ENCODE measurements at places on chromosomes 11 and 22.

DNA sequence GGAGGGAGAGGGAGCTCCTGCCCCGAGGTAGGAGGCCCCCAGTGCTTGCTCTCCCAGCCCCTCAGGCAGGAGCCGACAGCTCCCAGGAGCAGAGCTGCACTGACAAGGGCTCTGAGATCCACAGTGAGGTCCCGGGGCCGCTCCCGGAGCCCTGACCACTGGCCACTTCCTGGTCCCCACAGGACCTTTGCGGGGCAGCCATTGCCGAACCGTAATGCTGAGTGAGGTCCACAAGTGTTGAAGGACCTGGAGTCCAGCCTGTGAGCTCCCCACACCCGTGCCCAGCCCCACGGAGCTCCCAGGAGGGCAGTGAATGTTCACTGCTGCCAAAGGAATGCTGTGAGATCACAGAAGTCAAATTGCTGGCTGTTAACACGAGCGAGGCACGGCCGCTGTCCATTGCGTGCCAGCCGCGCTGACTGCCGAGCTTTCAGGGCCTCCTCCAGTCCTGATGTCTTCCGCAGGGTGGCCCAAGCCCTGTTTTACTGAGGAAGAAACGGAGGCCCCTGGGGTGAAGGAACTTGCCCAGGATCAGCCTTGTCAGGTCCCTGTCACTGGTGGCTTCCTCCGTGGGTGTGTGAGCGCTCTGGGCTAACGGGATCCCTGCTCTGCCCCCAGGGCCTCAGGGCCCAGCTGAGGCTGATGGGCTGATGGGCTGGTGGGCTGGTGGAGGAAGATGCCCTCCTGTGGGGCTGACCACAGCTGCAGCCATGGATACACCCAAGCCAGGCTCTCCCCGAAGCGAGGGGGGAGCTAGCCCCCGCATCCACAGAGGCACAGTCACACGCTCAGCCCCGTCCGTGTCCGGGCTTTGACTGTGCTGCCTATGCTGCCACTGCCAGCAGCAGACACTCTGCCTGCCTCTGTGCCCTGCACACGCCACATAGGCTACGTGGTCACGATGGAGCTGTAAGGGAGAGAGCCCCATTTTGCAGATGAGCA, 70.8 kb downstream of the WNT7B start:
- no peak for DNase-seq

- DNase-seq, result peak; percentile 68
Observed at GRCh38 chr22:38412435-38413084, 42.4 kb downstream of the KCNJ4 start.

DNA sequence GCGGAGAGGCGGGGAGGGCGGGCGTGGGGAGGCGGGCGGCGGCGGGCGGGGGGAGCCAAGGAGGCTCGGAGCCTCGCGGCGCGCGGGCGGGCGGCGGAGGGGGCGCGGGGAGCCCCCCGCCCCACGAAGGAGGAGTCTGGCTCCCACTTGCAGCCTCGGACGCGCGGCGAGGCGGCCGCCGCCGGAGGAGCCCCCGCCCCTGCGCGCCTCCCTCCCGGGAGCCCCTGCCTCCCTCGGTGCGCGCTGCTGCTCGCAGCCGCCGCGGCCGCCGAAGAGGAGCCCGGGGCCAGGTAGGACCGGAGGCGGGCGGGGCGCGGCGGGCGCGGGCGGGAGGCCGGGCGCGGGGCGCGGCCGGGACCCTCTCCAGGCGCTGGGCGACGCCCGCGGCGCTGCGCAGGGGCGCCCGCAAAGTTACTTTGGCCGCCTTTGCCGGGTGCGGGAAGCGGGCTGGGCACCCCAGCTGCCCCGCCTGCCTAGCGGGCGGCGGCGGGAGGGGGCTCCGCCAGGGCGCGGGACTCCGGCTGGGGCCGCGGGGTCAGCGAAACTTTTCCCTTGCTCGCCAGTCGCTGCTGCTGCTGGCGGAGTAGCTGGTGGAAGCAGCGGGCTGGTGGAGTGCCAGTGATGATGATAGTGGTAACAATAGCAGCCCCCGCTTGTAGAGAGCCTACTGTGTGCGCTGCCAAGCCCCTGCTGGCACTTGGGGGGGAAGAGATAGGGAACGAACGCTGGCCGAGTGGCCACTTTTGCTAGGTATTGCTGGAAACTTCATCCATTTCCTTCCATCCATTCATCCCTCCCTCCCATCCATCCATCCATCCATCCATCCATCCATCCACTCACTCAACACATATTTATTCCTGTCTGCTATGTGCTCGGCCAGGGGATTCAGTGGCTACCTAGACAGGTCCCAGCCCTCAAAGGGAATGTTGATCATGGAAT, at the start of gene MPPED1:
TSS of gene MPPED1 (plus strand) at position 146 of the 939 bp plus-strand sequence. CDS start 12,972 bp downstream, outside the sequence.
- no peak for DNase-seq

DNA sequence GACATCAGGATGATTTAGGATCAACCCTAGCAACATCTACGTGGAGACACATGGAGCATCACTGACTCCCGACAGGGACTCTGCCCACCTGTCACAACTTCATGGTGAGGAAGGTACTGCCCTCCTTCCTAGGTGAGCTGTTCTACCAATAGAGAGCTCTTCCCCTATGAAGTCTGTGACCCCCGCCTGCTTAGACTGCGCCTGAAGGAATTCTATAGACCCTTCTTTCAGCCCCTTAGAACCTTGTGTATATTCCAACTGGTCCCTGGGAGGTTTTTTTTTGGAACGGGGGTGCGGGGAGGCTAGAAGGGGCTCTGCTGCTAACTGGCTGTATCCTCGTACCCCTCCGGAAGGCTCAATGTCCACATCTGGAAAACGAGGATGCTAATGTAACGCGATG, 566 bp downstream of the INTS4 start:
- DNase-seq, result no peak

DNA sequence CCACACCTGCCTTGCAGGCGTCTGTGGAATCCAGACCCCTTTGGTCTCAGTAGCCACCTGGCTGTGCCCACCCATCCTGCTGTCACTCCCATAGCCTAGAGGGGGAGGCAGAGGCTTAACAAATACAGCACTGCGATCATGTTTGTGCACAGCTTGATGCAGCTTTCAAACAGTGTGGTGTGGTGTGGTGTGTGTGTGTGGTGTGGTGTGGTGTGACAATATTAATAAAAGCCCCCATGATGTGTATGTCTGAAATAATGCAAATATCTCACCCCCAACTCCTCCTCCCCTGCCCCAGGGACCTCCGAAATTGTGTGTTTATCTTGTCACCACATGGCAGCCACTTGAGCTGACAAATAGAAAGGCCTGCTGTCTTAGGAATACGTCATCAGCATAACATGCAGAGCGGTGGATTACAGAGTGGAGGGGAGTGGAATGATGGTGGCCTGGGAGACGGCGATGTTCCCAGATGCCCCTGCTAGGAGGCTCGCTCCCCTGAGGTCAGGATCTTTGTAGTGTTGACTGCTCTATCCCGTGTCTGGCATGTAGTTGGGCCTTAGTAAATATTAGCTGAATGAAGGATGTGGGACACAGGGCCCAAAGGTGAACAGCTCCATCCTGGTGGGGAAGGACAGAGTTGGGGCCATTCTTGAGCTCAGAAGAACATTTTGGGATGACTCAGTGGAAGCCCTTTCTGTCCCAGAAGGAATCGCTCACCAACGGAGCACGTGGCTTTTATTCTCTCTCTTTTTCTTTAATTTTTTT, 2.8 kb downstream of the PDXP start:
- DNase-seq, result no peak

DNA sequence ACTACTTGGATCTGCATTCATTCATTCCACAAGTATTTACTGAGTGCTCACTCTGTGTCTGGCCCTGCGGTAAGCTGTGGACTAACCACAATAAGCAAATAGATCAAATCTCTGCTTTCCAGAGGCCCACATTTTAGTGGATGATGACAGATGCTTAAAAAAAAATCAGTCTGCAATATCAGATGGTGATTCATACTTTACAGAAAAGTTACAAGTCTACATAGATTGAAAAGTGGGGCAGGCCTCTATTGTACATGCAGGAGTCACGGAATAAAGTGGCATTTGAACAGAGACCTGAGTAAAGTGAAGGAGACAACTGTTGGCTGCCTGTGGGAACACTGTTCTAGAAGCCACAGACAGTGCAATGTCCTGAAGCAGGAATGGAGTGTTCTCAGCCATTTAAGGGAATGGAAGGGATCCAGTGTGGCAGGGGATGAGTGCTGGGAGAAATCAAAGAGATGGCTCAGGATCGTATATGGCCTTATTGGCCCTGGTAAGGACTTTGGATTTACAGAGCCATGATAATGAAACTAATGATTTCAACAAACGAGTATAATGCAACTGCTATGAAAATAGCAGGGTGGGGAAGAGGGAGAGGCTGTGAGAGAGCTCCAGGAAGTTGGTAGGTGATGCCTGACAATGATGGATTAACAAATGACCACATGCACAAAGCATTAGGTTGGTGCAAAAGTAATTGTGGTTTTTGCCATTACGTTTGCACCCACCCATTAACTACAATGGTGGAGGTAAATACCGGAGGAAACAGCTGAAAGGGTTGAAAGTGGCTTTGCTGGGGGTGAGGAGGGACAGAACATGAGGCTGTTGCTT, 31.1 kb downstream of the TMEM45B start:
- DNase-seq, result no peak

- DNase-seq, result no peak
Observed at GRCh38 chr11:106329273-106330018, 252.0 kb downstream of the AASDHPPT start.

- peak; percentile 69 for DNase-seq
Observed at GRCh38 chr11:2420502-2421225, 20.1 kb downstream of the TSSC4 start.

DNA sequence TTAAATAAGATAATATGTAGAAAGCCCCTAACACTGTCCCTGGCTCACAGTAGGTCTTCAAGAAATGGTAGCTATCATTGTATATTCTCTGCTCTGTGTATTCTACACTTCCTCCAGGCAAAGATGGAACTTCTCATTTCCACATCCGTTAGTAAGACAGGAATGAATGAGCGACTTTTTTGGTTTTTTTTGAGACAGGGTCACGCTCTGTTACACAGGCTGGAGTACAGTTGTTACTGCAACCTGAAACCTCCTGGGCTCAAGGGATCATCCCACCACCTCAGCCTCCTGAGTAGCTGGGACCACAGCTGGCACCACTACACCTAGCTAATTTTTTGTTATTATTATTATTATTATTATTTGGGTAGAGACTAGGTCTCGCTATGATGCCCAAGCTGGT, 2.3 kb upstream of the CLPB start:
- DNase-seq, result no peak

GRCh38 chr22:40414311-40414710, 43.9 kb downstream of the SGSM3 start:
- DNase-seq, result no peak

GRCh38 chr11:96384156-96384555, 5.6 kb downstream of the CCDC82 start:
- DNase-seq, result no peak

GRCh38 chr11:108891143-108891542, 226.3 kb downstream of the DDX10 start:
- DNase-seq, result no peak

- peak; percentile 39 for DNase-seq
Observed at GRCh38 chr22:31272522-31273446, 19.5 kb downstream of the PIK3IP1 start.

GRCh38 chr11:69014898-69015549, 2.0 kb upstream of the MRGPRF start:
- DNase-seq, result no peak

GRCh38 chr11:77080643-77081210, 14.0 kb downstream of the CAPN5 start:
- no peak for DNase-seq

- DNase-seq, result no peak
Observed at GRCh38 chr11:132840191-132840590, 692.1 kb downstream of the OPCML start.

GRCh38 chr11:108994887-108995286, 330.0 kb downstream of the DDX10 start:
- no peak for DNase-seq

DNA sequence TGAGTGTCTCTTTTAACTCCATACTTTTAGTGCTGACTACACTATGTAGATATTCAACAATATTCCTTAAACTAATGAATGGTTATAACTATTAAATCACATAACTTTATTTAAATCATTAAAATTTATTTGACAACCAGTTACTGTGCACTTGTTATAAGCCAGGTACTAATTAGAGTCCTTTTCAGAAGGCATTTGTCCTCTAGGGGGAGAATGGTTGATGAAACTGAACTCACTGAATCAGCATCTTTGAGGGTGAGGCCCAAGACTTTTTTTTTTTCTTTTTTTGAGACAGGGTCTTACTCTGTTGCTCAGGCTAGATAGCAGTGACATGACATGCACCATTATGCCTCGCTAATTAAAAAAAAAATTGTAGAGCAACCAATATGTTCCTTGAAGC, 515.6 kb upstream of the CCDC90B start:
- no peak for DNase-seq

GRCh38 chr22:36775586-36775963, 344 bp downstream of the IFT27 start:
- DNase-seq, result peak; percentile 45

GRCh38 chr11:45150943-45151342, 4.5 kb downstream of the PRDM11 start:
- no peak for DNase-seq

GRCh38 chr11:22133776-22134175, 59.1 kb upstream of the ANO5 start:
- DNase-seq, result no peak

- DNase-seq, result no peak
Observed at GRCh38 chr11:130523609-130524008, 75.2 kb downstream of the ADAMTS15 start.

DNA sequence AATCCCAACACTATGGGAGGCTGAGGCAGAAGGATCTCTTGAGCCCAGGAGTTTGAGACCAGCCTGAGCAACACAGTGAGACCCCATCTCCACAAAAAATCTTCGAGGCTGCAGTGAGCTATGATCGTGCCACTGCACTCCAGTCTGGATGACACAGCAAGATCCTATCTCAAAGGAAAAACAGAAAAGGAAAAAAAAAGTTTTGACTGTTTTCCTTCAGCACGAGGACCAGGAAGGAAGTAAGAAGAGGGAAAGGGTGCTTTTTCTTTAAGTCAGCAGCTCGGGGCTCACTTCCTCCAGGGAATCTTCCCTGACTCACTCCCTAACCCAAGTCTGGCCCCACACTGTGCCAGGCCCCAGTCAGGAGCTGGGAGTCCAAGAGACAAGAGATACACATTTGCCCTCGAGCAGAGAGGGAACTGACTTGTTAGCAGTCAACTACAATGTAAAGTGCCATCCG, 14.2 kb downstream of the ARRB1 start:
- DNase-seq, result no peak

GRCh38 chr11:60973699-60974098, 2.2 kb downstream of the CD6 start:
- no peak for DNase-seq

DNA sequence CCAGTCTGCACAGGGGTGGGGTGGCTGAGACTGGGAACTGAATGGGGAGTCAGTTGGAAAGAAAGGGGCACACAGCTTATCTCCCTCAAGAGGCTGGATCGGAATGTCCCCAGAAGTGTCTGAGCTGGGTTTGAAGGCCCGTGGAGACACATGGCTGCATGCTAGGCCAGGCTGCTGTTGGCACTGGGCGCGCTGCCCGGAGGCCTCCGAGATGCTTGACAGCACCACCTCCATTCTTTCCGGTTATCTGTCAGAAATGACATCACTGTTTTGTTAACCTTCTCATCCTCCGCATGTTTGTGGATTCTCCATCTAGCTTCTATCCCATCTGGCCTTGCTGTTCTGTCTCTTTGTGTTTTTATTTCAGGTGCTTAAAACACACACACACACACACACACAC, 85.5 kb downstream of the APIP start:
- DNase-seq, result no peak
